ENCODE measurements at places on chromosomes 5 and 9.

- no peak for DNase-seq
These were observed 89.2 kb upstream of the ZNF462 start for GRCh38 chr9:106773750-106774149.

GRCh38 chr5:73917433-73917832 is 291.4 kb downstream of the ARHGEF28 start:
- no peak for DNase-seq

DNA sequence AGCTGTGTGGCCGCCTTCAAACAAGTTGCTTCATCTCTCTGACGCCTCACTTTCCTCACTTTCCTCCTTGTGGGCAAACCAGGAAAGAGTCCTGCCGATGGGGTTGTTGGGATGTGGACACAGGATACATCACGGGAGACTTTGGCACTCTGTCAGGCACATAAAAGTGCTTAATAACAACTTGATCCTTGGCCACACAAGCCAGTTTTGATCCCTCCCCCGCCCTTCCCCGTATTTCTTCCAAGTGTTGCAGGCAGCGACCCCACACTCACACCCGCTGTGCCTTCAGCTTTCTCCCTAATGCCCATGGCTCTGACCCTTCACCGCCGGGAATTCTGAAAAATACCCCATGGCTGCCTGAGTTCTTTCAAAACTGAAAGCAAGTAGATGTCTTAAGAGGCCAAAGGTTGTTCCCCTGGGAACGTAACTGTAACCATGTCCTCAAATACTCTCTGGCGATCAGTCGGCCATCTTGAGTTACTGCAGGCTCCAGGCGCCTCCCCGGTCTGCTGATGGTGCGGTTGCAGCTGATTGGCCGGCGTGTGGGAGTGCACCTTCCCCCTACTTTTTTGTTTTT is 59.8 kb downstream of the ARHGEF37 start:
- DNase-seq, result peak; percentile 85

DNA sequence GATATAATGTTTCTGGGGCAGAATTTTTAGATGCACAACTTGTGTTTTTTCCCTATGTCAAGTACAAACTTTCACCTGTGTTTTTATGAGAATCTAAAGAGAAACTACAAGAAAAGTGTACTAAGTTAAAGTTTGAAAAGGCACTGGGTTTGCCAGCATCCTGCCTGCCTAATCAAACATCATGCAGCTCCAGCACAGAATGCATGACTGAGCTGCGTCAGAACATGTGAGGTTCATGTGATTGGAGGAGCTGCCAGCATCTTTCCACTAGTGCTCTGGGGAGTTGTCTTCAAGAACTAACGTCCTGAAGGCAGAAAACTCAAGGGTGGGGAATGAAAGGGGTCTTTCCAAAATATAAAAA is 46.1 kb upstream of the RIC1 start:
- no peak for DNase-seq

GRCh38 chr5:31361234-31361633 is 167.7 kb downstream of the CDH6 start:
- no peak for DNase-seq

DNA sequence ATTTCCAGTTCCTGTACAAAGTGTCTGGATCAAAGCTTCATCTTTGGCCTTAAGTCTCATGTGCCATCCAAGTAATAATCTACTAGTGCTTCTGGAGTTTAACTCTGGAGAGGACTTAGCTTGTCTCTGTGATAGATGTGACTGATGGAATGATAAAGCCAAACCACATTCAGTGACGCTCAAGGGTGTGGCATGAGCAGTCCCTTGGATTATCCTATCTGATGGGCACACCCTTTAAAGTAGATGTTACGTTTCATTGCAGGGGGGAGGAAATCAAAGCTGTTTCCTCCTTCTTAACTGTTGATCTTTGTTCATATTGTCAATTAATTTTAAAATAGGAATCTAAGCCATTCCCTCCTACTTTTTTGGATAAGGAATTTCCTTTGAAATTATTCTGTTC is 8.5 kb upstream of the EGFLAM start:
- DNase-seq, result no peak

- DNase-seq, result no peak
These were observed 51.0 kb upstream of the MPDZ start for GRCh38 chr9:13330396-13331004.

DNA sequence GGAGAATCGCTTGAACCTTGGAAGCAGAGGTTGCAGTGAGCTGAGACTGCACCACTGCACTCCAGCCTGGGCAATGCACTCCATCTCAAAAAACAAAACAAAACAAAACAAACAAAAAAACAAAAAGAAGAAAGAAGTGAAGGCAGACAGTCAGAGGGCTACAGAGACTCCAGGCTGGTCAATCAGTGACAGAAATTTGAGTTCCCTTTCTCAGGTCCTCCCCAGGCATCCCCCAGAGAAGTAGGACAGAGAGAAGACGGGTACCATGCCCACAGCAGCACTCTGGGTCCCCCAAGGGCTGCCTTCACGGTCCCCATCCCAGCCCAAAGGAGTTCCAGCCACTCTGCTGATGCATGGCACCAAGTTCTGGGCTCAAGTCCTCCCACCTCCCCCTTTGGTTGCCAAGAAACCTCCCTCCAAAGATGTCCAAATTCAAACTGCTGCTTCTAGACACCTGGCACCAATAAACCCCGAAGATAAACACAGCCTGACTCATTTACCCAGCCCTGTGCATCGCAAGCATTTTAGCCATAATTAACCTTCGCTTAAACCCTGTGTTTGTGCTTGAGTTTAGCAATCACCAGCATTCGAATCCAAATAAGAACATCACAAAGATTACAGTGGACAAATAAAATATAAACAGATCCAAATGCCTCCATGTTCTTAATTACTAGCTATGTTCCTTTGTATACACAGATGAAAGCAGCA is 24.0 kb downstream of the SEMA4D start:
- DNase-seq, result no peak

DNA sequence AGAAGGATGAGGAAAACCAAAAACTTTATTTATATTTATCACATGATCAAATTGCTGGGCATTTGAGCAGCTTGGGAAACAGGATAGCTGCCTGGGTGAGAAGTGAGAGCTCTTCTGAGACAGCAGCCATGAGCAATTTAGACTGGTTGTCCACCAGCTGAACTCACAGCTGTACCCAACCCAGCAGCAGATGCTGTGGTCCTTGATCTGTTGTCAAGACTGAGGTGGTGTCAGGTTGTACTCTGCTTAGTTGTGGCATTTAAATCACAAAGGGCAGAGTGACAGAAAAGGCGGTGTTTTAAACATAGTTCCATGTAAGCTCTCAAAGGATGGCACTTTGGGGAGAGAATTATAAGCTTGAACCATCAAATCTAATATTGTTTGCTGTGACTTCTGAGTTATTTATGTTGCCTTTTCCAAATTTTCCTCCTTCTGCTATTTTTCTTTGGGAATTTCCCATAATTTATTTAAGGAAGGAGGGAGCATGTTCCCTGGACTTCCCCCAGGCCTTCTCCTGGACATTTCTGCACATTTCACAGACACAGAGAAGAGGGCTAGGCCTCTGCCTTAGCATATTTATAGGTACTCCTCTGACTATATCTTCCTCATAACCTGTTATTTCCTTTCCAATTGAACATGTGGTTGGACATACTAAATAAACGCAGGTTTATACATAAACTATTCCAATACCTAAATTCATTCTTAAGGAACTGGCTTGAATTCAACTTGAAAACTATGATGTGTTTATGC is 117.7 kb upstream of the FER start:
- no peak for DNase-seq

DNA sequence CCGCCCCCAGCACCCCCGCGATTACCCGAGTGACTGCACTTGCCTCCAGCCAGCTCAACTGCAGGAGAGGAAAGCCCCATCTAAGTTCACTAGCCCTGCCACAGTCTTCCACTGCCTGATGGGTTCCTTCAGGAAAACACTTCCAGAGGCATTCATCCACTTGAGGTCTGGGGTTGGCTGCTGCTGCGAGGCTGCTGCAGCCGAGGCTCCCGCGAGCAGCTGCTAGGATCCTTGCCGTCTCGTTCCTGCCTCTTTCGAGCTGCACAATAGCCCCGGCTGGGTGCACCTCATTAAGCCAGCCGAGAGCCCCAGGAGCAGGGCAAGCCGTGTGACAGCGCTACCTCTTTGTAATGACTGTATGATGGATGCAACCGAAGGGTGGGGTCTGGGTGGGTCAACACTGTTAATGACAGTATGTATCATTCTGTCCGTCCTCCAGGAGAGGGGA is 24.2 kb upstream of the ELAVL2 start:
- DNase-seq, result no peak

DNA sequence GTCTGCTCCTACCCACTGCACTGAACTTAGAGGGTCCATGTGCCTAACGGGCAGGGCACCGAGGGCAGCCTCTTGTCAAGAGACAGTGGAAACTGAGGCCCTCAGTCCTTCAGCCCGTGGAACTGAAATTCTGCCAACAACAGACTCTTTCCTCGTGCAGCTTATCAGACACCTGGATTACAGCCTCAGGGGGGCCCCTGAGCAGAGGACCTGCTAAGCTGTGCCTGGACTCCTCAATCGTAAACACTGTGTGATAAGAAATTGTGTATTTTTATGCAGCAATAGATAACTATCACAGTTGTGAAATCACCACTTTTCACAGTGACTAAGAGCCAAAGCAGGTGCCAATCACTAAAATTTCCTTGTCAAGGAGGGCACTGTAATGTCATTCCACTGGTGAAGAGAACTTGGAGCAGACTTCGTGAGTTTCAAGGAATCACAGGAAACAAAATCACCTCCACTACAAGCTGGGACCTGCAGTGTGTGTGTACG is 33.4 kb upstream of the CTSV start:
- no peak for DNase-seq

GRCh38 chr9:70054521-70054920 is 10.9 kb downstream of the MAMDC2 start:
- no peak for DNase-seq

GRCh38 chr9:126953041-126953809 is 38.6 kb downstream of the RALGPS1 start:
- no peak for DNase-seq

DNA sequence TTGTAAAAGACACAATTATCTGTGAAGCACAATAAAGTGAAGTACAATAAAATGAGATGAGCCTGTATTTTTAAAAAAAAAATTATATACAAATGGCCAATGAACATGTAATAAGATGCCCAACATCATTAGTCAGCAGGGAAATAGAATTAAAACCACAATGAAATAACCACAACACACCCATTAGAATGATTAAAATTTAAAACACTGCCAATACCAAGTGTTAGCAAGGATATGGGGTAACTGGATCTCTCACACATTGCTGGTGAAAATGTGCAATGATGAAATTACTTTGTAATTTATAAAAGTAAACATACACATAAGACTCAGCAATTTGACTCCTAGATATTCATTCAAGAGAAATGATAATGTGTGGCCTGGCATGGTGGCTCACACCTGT is 62.8 kb downstream of the SHOC1 start:
- DNase-seq, result no peak

- no peak for DNase-seq
These were observed 214.8 kb downstream of the ISL1 start for GRCh38 chr5:51598026-51598425.

Measured in HepG2 (cell line).